BJ (cell line): ENCODE measurements at places on chromosomes 4 and X.
A peak's percentile ranks its signal among the peaks of the same experiment; 100 is the strongest.

DNA sequence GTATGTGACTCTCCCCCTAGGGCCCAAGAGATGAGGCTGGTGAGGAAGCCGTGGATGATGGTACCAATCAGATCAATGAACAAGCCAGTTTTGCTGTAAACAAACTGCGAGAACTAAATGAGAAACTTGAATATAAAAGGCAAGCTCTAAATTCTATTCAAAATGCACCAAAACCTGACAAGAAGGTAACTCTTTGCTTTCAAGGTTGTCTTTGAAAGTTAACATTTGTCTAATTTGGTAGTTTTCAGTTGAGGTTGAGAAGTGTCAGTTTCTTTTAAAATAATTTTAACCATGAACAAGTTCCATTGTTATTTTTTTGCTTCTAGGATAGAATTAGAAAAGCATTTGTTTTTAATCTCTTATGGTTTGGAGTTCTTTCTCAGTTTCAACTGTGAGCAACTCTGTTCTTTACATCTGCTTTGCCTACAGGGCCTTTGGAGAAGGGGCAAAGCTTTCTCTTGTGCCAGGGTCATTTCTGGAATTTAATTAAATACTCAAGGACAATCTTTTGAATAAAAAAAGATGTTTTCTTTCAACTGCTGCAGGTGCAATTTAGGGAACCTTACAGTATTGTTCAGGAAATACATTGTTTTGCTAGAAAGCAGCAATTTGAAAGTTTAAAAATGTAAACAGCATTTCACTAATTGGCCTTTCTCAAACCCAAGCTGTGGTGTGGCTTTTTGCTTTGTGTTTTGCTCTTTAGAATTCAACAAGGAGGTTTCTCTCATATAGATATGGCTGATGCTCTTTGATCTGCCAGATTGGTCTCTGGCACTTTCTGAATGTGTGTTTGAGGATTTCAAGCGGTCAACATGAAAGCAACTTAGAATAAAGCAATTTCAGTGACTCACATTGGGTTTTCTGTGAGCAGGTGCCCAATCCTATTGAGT, 62.9 kb downstream of the LRP2BP start:
- DNase-seq = no peak

GRCh38 chr4:62051332-62051731, 851.2 kb downstream of the ADGRL3 start:
- DNase-seq = no peak

DNA sequence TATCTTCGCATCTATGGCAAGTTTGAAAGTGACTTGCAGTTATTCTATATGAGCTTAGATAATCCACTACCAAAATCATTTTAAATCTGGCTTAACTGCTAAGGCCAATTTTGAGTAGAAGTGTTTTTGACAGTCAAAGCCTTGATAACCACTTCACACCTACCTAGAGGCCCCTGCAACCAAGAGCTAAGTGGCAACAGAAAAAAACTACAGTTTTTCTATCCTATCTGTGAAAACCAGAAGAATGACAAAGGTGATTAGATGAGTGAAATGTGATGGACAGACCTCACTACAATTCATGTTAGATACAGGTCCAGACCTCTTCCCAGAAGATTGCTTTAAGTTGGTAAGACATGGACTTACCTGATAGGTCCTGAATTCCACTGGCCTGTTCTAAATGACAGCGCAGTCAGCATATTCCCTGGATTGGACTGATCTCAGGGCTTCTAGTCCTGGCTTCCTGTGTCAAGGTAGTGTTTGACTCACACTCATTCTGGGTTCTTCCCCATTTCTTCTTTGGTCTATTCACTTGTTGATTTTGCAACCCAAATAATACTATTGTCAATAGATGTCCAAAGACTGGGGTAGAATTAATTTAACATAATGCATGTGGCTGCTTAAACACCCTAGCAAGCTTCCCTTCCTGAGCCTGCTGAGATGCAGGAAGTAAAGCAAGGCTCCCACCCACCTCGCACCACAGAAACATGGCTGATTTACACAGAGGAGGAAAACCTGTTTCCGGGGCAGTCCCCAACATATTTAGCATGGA, 65.1 kb downstream of the PPP3CA start:
- no peak for DNase-seq

GRCh38 chr4:59983852-59984251, 1216.3 kb upstream of the ADGRL3 start:
- DNase-seq = no peak

GRCh38 chrX:103187953-103188475, 26.9 kb upstream of the BEX4 start:
- DNase-seq = no peak

DNA sequence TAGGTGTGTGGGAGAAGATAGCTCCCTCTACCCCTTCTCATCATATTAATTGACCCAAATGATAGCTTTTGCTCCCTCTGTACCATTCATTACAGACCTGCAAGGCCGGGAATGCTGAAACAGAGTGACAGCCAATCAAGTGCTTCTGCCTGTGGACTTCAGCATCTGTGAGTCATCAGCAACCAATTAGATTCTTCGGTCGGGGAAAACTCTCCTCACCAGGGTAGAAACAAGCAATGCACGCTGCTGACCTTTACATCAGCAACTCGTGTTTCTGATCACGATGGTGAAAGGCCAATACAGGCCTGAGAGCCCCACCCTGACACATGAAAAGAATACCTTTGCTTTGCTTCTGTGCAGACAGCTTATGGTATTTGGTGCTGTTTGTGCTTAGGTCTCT, 347.2 kb upstream of the DDX53 start:
- no peak for DNase-seq

GRCh38 chr4:38080061-38080974, 120.1 kb downstream of the PTTG2 start:
- DNase-seq = no peak

GRCh38 chr4:159229164-159229563, 126.3 kb downstream of the RAPGEF2 start:
- DNase-seq = peak; percentile 35
